Hypothalamus (tissue), 51 donors: ENCODE measurements at places on chromosomes 7 and 10.

DNA sequence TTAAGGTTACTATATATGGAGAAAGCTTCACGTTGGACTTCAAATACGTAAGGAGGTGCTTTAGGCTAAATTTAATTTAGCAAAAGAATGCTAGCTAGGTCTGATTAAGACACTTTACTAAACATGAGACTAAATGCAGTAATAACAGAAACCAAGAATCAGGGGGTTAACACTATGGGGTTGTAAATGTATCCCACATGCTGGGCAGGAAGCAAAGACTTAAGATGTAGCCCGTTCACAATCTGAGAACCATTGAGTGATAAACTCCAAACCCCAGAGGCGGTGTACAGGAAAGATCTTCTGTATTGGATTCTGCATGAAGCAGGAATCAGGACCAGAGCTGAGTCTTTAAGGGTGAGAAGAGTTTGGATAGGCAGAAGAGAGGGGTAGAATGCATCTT lies 60.4 kb downstream of the FZD1 start:
- DNase-seq: no peak

DNA sequence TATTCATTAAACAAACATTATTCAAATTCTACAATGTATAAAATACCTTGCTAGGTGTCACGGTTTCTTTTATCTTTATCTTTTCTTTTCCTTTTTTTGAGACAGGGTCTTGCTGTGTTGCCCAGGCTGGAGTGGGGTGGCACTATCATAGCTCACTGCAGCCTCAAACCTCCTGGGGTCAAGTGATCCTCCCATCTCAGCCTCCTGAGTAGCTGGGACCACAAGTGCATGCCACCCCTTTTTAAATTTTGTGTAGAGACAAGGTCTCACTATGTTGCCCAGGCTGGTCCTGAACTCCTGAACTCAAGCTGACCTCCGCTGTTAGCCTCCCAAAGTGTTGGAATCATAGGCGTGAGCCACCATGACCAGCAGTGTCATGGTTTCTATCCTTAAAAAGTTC lies 17.9 kb upstream of the BLOC1S2 start:
- no peak for DNase-seq

DNA sequence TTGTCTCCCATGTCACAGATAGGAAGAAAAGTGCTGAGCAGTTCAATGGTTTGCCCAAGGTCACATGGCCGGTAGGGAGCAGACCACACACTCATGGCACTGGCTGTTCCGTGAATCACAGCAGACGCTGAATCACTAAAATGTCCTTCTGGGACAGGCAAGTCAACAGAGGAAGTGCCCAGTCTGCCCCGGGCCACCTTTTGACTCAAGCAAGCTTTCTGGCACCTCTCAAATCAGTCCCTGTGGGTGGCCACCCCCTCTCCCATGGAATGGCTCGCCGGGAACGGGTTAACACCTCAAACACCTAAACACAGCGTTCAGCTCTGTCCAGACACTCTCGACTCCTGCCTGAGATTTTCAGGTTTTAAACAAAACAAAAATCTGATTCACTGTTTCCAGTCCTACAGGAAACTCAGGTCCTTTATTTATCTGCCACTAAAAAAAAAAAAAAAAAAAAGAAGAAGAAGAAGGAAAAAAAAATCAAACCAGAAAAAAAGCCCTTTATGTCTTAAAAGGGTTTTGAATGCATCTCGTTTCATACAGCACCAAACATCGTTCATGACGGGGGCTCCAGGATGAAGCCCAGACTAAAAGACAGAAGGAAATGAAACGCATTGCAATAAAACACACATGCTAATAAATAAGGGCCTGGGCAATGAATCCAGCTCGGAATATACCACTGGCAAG lies 15.5 kb downstream of the CARD11 start:
- no peak for DNase-seq

GRCh38 chr10:13823709-13824405 lies 237.1 kb downstream of the PRPF18 start:
- DNase-seq: no peak

DNA sequence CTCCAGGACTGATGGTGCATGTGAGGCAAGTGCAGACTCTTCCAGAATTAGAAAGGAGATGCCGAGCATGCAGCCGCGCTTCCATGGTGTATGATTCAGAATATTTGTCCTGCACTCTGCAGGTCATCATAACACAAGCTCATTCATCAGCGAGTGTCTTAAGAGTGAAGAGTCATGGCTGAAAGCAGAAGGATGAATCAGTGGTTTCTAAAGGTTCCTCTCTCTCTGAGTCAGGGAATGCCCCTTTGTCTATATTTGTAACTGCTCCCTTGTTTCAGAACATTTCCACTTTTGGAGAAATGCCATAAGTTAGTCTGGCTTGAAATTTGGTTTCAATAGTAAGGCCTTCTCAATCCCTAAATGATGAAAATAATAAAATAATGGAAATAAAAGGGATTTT lies 52.3 kb downstream of the HECW1 start:
- DNase-seq: peak; percentile 31

- DNase-seq: no peak
Observed at GRCh38 chr10:77628906-77629730, 8.5 kb downstream of the KCNMA1 start.

DNA sequence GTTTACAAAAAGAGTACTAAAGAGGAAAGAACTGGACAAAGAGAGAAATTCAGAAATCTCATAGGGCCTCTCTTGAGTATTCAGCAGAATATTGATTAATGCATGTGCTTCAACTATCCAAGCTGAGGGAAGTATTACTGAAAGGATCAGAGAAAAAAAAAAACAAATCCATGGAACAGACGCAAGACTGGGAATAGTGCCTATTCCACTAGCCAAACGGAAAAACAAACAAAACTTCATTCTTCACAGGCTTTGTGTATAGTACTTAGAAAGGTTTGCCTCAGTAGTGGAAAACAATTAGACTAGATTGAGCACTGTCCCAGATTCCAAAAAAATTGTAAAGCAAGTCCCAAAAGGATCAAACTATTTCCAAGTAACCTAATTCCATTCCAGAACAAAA lies 106.2 kb downstream of the TFEC start:
- DNase-seq: no peak

DNA sequence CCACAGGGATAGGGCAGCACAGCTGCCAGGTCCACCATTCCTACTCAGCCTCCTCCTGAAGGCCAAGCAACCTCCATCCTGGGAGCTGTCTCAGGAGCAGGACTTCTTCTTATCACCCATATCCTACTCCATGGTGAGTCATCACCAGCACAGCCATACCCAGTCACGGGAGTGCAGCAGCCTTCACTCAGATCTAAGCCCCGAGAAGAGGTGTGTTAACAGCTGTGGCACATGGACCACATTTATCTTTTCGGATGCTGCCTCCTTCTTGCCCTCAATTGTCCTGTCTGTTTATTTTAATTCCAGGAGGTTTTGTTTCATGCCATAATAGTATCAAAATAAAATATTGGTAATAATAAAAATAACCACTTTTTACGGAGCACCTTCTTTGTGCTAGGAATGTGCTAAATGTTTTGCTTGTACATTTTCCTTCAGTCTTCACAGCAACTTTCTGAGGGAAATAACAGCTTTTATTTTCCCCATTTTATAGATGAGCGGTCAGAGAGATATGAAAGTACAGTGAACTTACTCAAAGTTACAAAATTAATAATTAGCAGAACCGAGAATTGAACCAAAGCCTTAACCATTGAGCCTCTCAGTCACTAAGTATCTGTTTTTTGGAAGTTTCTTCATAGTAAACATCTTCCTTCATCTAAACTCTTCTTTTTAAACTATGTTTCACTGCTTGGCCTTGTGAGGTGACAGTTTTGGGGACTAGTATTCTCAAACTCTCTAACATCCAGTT lies 2.5 kb upstream of the KEL start:
- no peak for DNase-seq

DNA sequence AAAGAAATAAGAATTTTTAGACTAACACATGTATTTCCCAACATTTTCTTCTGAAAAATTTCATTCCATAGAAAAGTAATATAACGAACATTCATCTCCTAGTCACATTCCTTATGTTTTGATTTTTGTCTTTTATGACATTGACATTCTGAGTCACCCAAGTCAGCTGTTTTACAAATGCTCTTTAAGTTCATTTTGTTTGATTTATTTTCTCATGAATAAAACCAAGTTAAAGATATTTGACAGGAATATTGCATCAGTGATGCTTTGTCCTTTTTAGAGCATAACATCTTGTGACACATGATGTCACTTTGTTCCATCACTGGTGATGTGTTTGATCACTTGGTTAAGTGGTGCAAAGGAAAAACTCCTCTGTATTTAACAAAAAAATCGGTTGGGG lies 48.4 kb downstream of the HGF start:
- no peak for DNase-seq

DNA sequence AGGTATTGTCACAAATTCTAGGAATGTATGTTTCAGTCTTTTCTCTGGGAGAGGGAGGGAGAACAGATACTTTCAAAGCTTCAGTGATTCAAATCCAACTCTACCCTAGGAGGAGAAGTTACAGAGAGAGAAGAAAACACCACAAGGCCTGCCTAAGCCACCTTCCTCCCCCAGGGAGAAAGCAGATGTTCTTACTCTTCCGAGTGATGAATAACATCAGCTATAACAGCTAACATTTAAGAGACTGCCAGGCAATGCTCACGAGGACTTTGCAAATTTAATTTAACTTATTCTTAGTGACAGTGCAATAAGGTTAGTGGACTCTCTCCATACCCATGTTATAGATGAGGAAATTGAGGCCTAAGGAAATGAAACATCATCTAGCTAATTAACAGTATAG lies 36.8 kb downstream of the TAS2R41 start:
- no peak for DNase-seq

- DNase-seq: no peak
Observed at GRCh38 chr10:126061526-126061925, 165.2 kb downstream of the FANK1 start.

DNA sequence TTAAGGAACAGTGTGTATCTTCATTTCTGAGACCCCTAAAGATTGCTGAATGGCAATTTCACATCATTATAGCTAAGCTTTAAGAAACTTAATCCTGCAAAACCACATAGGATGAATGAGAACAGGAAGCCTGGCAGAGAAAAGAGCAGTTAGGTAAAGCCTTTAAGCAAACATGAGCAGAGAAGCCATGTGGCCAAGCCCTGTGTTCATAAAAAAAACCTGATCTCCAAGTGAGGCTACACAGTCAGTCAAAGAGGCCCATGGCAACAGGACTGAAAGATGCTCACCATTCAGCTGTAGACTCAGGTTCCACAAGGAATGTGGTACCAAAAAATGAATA lies 9.3 kb downstream of the LIPA start:
- no peak for DNase-seq
